Islet precursor cell (in vitro differentiated cells): ENCODE measurements at places on chromosomes 12 and 14.

GRCh38 chr12:119678459-119678858 lies 10.5 kb downstream of the PRKAB1 start:
- peak; percentile 52 for DNase-seq

DNA sequence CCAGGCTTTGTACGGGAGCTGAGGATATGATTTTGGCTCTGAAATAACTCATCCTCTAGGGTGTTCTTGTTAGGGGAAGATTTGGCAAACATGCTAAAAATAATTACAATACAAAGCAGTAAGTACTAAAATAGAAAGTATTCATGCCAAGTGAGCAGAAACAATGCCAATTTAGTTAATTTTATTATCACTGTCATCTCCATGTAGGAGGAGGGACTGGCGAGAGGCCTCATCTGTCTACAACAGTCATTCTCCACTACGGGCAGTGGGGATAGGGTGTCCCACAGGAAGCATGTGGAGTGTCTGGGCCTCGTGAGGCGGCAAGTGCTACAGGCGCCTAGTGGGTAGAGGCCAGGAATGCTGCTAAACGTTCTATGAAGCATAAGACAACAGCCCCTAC lies 3.3 kb downstream of the ISM2 start:
- DNase-seq = no peak

DNA sequence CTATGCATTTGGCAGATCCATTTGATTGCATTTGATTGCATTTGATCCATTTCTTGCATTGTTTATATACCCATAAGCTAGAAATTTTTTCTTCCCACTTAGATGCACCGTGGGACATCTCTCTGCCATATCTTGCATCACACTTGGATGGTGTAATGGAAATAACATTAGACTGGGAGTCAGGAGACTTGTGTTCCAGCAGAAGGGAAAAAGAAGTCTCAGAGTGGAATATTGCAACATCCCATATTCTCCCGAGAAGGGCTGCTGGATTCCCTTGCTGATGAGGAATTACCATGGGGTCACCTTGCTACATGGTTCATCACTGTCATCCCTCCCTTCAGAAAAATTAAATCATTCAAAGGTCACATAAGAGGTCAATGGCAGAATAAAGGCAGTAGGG lies 78.1 kb downstream of the KSR2 start:
- no peak for DNase-seq

GRCh38 chr12:5134861-5135525 lies 91.3 kb downstream of the KCNA5 start:
- DNase-seq = no peak

- no peak for DNase-seq
Measured at GRCh38 chr12:91622981-91623380, 440.4 kb upstream of the DCN start.

GRCh38 chr14:28766469-28766955 lies at the start of gene FOXG1:
Gene FOXG1, plus strand, starts transcription at chr14:28766787. Its CDS starts 493 bp downstream, at chr14:28767280.
- peak; percentile 83 for DNase-seq
